ENCODE measurements at places on chromosomes 16 and 17.

DNA sequence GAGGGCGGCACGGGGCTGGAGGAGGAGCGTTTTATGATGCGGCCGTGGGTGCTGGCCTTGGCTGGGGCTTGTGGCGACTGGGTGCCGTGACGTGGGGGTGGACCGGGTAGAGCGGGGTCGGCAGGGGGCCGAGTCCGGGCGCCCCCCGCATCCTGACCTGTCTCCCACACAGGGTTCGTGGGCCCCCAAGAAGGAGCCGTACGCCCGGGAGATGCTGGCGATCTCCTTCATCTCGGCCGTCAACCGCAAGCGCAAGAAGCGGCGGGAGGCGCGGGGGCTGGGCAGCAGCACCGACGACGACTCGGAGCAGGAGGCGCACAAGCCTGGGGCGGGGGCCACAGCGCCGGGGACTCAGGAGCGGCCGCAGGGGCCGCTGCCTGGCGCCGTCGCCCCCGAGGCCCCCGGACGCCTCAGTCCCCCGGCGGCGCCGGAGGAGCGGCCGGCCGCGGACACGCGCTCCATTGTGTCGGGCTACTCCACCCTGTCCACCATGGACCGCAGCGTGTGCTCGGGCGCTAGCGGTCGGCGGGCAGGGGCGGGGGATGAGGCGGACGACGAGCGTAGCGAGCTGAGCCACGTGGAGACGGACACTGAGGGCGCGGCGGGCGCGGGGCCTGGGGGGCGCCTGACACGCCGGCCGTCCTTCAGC, 81.6 kb downstream of the ARHGAP23 start:
- no peak for DNase-seq

DNA sequence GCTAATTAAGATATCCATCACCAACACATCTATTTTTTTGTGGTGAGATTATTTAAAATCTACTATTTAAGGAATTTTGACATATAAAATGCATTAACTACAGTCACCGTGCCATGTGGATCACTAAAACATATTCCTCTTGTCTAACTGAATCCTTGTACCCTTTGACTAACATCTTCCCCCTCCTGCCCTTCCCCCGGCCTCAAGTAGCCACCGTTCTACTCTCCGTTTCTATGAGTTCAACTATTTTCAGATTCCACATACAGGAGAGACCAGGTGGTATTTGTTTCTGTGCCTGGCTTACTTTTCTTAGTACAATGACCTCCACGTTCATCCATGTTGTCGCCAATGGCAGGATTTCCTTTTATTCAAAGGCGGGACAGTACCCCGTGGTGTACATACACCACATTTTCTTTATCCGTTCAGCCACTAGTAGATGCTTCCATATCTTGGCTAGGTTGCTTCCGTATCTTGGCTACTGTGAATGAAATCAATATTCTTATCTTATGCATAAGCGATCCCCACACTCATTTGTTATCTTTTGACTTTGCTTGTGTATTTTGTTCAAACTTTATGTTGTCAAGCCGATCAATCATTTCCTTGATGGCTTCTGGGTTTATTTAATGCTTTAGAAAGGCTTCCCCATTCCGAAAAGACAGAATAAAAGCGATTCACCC, 134.7 kb downstream of the KCNJ12 start:
- DNase-seq = no peak

DNA sequence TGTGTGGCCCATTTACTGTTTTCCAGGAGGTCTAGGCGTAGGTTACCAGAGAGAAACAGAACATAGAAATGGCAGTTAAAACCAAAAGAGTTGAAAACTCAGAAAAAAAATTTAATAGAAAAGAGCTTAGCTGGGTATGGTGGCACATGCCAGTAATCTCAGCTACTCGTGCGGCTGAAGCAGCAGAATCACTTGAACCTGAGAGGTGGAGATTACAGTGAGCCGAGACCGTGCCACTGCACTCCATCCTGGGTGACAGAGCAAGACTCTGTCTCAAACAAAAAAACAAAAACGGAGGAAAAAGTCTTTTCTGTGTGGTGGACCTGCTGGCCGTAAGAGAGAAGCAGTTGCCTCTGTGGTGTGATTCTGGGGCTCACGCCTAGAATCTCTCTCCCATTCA, 35.8 kb downstream of the MRTFB start:
- no peak for DNase-seq

DNA sequence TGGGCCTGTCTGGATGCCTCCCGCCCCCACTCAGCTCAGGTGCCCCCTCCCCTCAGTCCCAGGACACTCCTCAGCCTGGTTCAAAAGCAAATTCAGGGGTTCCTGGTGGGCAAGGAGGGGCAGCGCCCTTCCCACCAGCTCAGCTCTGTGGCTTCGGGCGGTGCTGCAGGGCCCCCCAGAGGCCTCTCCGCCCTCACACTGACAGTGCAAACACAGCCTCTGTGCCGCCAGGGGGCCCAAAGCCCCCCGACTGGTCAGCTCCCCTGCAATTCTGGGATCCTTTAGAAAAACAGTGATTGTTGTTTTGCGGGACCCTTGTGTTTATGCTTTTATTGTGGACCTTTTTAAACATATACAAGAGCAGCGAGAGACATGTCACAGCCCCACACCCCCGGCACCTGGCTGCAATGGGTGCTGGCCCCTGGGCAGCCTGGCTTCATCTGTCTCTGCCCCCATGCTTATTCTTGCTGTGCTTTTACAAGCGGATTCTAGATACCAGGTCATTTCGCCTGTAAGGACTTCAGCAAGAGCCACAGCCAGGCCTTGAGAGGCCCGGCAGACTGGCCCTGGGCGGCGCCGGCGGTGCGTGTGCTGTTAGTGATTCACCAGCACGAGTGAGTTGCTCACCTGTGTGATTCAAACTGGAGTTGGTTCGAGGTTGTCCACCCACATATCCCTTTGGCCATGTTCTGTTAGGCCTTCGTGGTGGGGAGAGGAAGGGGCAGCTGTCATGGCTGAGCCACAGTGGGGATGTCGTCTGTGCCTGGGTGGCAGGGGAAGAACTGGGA, 21.2 kb downstream of the ZNF469 start:
- DNase-seq = no peak

DNA sequence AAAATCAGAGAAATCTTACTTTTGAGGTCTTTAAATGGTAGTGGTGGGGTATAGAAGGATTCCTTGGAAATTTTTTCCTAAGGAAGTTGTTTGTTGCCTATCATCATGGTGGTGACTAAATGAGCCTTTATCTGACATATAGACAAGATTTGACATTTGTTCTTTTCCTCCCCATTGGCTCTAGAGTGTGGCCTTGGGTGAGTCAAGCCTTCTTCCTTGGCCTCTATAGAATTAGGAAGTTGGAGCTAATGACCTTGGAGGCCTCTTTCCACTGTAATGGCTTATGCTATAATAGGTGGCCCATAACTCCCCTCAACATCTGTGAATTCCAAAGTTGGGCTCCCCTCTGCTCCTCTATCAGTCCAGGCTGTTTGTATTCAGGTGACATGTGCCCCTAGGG, 79.1 kb upstream of the HNF1B start:
- no peak for DNase-seq

- DNase-seq = no peak
Observed at GRCh38 chr17:15270628-15271381, 5.7 kb upstream of the PMP22 start.

GRCh38 chr17:38867968-38868816, 1.7 kb upstream of the LASP1 start:
- no peak for DNase-seq

- no peak for DNase-seq
Observed at GRCh38 chr17:72270273-72270924, 149.6 kb downstream of the SOX9 start.

DNA sequence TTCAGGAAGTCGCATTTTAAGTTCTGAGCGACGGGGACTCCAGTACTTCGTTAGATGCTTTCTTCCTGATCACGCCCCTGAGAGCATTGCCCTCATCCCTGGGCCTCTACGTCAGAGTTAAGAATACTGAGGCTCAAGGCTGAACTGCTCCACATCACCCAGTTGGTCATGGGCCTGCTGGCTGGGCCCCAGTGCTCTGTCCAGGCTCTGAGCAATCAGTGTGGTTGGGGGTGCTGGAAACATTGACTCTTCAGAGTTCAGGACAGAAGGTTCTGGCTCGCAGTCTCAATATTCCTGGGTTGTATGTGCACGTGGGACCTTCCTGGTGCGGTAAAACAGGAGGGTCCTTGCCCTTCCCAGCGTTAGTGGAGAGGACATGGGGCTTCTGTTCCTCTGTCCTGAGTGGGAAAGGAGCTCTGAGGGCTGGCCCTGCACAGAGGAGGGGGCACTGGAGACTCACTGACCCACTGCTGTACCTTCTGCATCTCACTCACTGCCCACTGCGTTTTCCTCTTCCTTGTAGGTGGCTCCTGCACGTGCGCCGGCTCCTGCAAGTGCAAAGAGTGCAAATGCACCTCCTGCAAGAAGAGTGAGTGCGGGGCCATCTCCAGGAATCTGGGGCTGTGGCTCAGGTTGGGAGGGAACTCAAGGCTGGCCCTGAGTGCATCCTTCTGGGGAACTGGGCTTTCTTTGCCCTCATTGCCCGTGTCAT, 518 bp downstream of the MT1E start:
- DNase-seq = no peak

- DNase-seq = peak; percentile 64
Observed at GRCh38 chr16:48611329-48612137, 1.6 kb upstream of the N4BP1 start.

- no peak for DNase-seq
Observed at GRCh38 chr16:22727285-22728166, 86.4 kb upstream of the HS3ST2 start.
